ENCODE measurements at places on chromosomes 5 and 9.

DNA sequence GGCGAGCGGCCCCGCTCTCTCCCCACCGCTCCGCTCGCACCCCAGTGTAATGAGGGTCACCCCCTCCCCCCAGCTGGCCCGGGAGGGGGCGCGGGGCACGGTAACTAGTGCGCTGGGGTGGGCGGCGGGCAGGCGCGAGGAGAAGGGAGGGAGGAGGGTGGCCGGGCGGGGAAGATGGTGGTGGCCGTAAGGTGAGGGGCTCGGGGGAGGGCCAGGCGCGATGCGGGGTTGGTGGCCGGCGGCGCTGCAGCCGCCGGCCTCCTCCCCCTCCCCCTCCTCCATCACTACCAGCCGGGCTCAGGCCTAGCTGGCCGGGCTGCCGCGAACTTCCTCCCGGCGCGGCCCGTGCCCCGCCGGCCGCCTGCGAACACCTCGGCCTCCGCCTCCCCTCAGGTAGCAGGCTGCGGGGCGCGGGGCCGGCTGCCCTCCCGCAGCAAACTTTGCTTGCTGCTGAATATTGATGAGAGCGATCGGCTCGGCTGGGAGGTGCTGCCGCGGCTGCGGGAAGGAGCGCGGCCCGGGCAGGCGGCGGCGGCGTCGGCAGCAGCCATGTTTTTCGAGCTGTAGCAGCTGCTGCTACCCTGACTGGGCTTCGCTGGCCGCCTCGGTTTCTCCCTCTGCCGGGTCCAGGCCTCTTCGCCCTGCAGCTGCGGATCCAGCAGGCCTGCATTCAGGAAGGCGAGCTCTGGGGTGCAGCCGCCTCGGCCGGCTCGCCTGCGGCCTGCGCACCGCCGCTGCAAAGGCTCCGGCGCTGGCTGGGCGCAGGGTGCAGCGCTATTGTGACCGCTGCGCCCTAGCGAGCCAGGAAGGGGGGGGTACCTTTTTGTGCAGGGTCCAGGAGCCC lies 502 bp downstream of the NSD1 start:
- no peak for DNase-seq

DNA sequence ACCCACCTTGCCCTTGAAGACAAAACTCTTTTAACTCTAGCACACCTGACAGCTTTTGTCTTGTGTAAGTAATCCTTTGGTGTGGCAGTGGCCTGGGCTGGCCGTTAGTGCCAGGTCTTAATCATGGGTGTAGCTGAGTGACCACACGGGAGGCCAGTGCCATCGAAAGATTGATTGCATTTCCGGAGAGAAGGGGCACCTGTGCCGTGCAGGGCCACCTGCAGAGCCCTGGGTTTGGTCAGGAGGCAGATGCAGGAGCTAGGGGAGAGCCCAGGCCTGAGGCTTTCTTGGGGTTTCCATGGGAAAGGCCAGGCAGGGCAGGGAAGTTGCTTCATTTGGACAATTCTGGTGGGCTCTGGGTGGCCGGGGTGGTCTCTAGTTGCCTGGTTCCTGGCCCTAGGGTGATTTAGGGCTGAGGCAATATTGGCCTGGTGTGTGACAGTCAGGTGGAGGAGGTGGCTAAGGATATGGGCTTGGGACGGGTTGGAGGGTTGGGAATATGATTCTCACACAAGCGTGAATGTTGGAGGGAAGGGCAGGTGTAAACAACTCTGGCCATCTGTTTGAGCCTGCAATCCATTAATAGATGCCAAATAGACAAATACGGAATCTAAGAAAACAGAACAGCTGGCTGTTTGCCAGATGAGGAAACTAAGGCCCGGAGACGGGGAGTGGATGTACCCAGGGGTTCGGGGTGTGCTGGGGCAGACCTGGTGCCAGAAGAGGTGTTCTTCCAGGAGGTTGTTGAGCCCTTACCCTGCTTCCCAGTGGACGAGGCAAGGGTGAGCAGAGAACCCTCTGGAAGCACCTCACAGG lies 4.6 kb downstream of the DBH start:
- DNase-seq, result peak; percentile 17

DNA sequence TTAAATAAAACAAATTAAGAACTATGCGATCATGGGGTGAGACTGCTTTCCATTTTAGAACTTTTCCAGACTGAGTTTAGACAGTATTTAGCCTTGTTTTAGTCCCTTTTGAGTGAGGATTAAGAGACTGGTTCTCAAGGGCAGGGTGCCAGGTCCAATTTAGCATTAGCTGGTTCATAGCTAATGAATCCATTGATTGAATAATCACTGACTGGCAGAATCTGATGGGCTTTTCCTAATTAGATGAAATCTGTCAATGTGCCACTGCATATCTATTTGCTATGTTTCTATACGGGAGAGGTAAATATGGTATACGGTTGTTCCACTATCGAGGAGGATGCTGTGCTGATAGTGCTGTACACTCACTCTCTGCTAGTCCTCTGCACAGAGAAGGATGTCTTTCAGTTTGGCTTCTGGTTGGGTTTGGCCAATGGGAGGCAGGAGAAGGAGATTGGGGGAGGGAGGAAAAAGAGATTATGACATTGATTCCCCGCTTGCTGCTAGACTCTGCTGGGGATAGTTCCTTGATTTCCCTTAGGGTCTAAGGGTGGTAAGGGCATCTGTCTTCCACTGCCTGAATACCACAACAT lies 496.6 kb downstream of the CTNND2 start:
- DNase-seq, result no peak

DNA sequence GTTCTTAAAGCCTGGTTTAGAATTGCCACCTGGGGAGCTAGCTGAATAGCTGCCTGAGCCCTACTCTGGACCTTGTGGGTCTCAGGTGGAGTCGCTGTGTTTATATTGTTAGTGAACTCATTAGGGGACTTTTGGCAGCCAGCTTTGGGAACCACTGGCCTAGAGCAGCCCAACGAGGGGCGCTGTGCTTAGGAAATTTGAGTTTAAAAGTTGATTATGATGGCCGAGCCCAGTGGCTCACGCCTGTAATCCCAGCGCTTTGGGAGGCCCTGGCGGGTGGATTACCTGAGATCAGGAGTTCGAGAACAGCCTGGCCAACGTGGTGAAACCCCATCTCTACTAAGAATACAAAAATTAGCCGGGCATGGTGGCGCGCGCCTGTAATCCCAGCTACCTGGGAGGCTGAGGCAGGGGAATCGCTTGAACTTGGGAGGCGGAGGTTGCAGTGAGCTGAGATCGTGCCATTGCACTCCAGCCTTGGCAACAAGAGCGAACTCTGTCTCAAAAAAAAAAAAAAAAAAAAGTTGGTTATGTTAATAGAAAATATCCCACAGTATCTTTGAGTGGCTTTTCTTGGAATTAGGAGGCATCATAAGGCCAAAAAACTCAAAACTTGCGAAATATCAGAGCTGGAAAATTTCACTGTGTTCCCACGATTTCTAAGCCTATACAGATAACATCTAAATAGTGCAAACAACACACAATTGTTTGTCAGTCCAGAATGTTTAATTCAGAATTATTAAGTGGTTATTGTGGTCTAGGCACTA lies 809 bp downstream of the MCCC2 start:
- DNase-seq, result no peak

GRCh38 chr9:127320115-127320378 lies 55.5 kb downstream of the GARNL3 start:
- no peak for DNase-seq
